Stimulated activated CD4-positive, alpha-beta T cell treated with anti-CD3 and anti-CD28 coated beads, TNF-alpha, amount 100 ng/mL, for 24 hours (primary cell): ENCODE measurements at places on chromosomes 13 and 19.

- DNase-seq, result no peak
Observed at GRCh38 chr13:20394506-20394905, 131.2 kb downstream of the CRYL1 start.

DNA sequence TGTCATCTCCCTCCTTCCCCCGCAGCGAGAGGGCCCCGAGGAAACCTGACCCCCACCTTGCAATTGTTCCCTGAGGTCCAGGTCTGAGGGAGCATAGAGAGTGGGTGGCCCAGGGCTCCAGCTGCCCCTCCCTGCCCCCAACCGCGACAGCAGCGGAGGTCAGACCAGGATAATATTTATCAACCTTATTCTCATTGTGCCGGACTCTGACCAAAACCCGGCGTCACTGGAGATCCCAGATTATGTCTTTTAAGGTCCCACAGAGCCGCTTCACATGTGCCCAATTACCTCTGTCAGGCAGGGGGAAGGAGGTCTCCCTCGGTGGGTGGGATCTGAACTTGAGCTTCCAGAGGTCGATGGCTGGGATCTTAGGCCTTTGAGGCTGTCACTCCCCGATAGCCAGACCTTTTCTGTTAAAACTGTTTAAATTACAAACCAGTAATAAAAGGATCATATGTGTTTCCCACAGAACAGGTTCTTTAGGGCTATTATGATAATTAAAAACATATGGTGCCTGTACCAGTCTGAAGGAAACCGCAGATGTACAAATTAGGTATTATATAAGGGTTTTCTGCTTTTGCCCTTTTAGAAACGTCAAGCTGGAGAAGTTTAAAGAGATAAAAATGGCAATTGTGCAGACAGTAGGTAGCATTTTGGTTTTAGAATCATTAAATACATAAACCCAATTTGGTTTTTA is 195.5 kb downstream of the ZNF536 start:
- DNase-seq, result no peak

GRCh38 chr19:41205995-41206394 is 13.0 kb downstream of the CYP2S1 start:
- DNase-seq, result no peak

DNA sequence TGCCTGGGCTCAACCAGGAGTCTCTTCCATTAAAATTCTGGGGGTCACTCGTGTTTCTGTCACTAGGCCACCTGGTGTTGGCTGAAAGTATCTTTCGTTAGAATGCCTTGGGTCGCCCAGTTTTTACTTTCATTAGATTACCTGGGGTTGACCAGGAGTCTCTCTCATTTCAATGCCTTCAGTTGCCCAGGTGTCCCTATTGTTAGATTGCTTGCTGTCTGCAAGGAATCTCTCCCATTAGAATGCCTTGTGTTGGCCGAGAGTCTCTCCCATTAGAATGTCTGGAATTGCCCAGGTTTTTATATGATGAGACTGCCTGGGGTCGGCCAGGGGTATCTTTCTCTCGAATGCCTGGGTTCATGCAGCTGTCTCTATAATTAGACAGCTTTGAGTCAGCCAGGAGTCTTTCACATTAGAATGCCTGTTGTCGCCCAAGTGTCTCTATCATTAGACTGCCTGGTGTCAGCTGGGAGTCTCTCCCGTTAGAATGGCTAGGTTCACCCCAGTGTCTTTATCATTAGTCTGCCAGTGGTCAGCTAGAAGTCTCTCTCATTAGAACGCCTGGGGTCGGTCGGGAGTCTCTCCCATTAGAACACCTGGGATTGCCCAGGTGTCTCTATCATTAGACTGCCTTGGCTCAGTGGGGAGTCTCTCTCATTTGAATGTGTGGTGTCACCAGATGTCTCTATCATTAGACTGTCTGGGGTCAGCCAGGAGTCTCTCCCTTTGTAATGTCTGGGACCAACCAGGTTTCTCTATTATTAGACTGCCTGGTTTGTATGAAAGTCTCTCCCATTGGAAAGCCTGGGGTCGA is 1446.8 kb downstream of the UQCRFS1 start:
- DNase-seq, result no peak

- DNase-seq, result no peak
Observed at GRCh38 chr19:17283504-17283996, 1.8 kb downstream of the ANKLE1 start.

- DNase-seq, result no peak
Observed at GRCh38 chr13:77930430-77930829, 11.8 kb upstream of the EDNRB start.

- DNase-seq, result no peak
Observed at GRCh38 chr19:45403781-45404556, 900 bp downstream of the PPP1R13L start.

DNA sequence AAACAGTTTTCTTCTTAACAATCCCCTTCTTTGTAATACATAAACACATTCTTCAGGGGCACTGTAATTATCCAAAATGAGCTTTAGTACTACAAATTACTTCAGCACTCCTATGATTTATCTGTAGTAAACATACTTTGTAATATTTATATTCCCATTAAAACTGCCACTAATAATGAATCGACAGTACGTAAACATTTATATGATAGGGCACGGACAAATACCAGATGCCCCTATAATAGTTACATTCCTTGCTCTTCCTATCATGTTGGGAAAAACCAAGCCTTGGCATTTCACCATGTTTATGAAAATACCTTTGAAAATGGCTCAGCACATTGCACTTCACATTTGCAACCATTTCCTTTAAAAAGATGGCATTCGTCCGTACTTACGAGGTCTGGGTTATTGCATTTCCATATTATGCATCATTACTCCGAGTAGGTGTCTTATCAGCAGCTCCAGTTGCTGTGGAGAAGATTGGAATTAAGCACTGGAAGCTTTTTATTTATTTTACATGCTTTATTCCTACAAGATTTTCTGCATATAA is 1043.4 kb downstream of the DIAPH3 start:
- DNase-seq, result no peak

DNA sequence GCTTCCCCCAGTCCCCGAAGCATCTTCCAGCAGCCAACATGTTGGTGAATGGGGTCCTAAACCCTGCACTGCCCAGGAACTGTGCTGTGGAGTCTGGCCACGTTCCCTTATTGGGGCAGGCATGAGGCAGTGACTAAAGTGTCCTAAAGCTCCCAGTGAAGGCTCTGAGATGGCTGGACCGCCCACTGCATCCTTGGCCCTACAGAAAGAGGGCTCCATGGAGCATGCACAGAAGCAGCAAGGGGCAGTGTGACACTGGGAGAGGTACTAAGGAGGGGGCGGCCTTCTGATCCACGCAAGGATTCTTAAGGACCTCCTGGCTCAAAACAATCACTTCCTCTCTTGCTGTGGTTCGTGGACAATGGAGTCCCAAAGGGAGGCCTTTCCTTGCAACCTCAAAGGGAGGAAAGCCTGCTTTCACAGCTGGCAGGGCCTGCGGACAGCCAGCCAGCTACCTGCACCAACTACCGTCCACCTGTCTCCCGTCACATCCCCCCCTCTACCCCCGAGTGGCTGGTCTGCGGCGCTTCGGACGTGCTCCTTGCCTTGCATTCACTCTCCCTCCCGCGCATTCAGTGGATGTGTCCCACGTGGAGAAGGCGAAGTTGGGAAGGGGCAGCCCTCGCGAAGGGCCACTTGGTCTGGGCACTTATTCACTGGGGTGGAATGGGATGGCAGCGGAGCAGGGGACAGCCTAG is 63.9 kb upstream of the STARD13 start:
- no peak for DNase-seq

DNA sequence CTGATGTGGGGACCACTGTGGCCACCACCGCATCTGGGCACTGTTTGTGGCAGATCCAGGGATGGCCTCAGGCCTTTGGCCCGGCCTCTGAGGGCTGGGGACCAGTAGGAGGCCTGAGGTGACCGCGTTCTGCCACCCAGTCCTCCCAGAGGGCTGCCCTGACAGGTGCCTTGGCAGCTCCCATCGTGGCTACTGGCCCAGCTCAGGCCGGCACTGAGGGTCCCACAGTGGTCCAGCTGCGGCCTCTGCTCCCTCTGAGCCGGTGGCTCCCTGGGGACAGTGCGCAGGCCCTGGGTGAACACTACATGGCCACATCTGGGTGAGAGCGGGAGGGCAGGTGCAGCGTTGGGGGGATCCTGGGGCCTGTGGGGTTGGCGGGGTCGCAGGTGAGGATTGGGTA is 61.9 kb downstream of the KDM4B start:
- no peak for DNase-seq

GRCh38 chr13:100388923-100389322 is 199.7 kb downstream of the GGACT start:
- DNase-seq, result no peak

GRCh38 chr19:50792272-50793250 is 2.3 kb downstream of the ACP4 start:
- no peak for DNase-seq

- DNase-seq, result no peak
Observed at GRCh38 chr13:78129823-78130222, 211.2 kb upstream of the EDNRB start.

- DNase-seq, result no peak
Observed at GRCh38 chr19:54518844-54519243, 16.2 kb downstream of the LAIR2 start.

DNA sequence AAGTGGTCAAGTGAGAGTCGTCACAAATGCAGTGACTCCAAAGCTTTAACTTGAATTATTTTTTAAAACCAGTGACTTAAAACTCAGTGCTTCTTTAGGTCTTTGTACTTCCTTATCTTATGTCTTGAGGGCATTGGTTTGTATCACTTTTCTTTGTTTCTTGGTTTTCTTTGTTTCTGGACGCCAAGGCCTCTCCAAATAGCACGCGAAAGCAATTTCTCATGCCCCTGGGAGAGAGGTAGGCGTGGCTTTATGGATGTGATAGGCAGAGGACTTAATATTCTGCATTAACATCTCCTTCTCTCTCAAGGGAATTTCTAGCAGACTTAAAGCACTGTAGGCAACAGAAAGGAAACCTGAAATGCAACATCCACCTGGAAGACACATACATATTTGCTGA is 20.6 kb downstream of the UBE2L5 start:
- no peak for DNase-seq

DNA sequence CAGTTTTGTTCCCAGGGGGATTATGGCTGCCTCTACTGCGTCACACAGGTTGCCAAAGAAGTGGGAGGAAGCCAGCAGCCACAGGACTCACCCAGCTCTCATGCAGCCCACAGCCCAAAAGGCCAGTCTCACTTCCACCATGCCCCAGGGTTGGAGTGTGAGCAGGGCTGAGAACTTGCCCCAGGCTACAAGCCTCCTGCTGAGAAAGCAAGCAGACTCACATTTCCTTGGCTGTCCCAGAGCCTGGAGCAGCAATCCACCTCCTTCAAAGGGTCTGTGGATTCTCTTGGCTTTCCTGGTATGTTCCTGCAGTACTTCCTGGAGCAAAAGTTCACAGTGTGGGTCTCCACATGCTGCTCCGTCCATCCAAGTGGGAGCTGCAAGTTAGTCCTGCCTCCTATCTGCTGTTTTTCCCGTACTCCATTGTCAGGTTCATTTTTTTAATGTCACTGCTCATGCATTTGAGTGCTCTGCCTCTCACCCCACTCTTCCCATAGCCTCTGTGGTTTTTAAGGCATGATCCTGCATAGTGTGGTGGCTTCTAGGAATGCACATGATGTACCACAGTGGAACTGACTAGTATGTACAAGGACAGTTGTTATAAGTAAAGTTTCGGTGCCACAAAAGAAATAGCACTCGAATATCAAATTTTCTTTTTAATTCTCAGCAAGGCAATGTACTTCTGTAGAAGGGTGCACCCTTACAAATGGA is 56.2 kb upstream of the ARHGEF7 start:
- no peak for DNase-seq

DNA sequence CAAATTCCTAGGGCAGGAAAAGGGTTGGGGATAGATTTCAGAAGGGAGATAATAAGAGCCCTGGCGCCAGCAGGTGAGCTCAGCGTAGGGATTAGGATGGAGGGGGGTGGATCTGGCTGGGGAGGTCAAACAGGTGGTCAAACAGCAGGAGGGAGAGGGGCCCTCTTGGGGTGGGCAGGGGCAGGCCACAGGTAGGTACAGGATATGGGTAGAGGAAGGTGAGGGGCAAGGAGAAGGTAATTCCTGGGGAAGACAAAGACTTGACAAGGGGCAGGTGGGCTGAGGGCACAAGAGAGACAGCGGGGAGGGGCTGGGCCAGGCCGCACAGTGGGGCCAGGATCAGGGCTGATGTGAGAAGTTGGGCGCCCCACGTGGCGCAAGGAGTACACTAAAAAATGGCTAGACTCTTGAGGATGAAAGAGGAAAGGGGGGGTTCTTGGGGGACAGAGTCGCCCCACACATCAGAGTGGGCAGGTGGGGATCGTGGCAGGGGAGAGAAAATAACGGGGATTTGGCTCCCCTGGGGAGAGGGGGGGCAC is 713 bp downstream of the KRI1 start:
- no peak for DNase-seq

DNA sequence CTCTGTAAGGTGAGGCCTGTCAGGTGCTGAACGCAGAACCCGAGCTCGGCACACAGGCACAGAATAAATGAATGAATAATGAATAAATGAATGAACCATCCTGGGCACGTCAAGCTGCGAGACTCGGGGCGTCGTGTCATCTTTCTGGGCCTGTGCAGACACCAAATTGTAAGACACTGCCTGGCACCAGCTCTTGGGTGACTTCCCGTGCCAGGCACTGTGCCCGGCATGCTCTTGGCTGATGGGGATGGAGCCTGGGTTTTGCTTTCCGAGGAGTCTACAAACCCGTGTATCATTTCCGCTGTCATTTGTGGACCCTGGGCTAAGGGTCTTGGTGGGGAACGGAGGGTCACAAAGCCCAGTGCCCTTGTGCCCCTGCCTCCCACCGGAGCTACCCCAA is 43.9 kb downstream of the CELF5 start:
- no peak for DNase-seq
